ENCODE measurements at places on chromosomes 7 and 10.

DNA sequence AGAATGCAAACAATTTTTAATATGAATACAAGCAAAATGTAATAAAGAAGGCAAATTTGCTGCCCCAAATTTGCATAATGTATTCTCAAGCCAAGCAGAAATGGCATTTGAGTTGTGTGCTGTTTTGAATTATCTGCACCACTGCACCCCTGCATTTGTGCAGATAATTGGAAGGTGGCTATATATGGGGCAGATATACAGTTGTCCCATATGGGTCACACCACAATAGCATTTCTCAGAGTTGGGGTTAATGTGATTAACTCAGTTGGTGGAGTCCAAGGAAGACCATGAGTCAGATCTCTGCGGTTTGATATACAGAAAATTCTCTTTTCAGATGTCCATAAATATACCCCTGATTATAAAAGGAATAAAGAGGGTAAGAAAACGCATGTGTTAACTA, 68.9 kb upstream of the EXOC4 start:
- DNase-seq: no peak

GRCh38 chr10:128850647-128851046, 616.4 kb upstream of the MGMT start:
- no peak for DNase-seq

DNA sequence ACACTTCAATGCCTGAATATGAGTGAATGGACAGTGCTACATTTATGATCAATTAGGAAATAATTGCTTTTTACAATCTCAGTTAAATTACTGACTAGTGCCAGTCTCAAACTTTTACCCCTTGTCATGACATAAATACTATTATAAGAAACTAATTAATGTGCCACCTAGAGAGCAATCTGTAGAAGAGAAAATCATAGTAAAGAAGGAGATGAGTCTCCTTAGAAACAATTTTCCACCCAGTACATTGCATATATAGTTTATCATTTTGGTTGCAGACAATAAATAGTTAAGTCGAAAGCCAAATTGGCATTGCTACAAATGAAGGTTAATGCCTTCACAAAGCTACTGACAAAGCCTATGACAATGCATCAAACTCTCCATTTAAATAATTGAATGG, 68.6 kb downstream of the SLC13A1 start:
- DNase-seq: no peak

DNA sequence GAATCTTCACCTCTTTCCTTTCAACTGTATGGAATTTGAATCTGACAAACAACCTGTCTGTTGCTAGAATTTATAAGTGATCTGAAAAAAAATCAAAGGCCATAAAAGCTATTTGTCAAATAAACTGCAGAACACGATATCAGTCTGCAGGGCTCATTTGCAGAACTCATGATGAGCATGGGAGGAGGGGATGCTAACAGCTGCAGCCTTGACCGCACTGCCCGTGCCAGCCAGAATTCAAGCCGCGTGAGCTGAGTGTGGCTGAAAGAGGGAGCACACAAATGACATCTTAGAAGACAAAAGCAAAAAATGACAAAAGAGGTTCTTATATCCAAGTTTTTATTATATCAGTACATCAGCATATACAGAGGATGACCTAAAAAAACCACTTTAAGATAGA, 15.7 kb downstream of the LRRTM3 start:
- DNase-seq: no peak

DNA sequence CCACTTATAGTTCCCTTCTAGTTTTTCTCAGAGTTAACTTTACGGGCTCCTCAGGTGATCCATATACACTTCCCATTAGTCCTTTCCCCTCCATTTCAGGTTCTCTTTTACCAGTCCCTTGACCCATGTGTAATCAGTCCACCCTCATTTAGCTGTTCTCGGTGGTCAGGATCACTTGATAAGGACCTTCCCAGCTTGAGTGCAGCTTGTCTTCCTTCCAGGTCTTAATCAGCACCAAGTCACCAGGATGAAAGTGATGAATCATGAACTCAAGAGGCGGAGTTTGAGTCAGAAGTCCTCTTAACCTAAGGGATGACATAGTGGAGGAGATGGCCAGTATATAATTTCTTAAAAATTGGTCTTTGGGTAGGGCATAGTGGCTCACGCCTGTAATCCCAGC, 63.1 kb upstream of the CNTNAP2 start:
- DNase-seq: no peak

DNA sequence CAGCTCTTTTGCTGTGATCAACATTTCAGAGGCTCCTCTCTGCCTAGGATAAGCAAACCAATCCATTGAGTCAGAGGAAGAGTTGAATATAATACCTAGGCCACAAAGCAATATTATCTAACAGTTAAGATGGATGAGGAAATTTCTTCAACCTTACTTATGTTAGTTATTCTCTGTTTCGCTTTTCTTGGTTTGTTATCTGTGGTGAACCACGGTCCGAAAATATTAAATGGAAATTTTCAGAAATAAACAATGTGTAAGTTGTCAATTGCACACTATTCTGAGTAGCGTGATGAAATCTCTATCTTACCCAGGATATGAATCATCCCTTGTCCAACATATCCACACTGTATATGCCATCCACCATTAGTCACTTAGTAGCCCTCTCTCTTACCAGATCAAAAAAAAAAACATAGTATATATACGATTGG, 1.5 kb upstream of the HTR7 start:
- no peak for DNase-seq

GRCh38 chr7:106947244-106947728, 82.2 kb downstream of the PIK3CG start:
- peak; percentile 60 for DNase-seq

DNA sequence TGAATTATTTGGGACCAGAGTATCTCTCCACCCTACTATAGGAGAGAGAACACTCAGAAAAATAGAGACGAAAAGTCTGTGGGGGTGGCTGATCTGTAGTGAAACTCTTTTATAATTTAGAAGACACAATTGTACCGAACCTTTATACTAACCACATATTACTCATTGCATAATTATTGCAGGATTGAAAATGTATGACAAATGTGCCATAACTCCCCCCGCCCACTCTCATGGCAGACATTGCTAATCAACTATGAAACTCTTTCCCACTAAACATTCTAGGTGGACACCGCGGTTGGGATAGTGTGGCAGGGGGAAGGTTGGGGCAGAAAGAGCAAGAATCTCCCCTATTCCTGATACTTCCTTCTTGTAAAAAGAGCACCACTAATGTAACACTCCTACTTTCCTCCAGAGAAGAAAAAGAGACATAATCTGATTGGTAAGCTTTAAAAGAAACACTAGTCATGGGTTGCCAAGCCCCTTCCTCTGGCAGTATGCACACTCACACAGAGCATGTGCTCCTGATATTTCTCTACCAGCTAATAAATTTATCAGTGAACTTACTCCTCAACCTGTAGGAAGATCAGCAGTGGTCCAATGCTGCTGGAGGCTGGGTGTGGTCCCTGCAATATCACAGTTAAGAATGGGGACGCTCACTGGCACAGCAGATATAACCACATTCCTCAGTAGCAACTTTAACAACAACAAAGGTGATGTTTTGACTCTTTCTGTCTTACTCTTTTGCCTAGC, 18.7 kb upstream of the ARID5B start:
- DNase-seq: no peak

DNA sequence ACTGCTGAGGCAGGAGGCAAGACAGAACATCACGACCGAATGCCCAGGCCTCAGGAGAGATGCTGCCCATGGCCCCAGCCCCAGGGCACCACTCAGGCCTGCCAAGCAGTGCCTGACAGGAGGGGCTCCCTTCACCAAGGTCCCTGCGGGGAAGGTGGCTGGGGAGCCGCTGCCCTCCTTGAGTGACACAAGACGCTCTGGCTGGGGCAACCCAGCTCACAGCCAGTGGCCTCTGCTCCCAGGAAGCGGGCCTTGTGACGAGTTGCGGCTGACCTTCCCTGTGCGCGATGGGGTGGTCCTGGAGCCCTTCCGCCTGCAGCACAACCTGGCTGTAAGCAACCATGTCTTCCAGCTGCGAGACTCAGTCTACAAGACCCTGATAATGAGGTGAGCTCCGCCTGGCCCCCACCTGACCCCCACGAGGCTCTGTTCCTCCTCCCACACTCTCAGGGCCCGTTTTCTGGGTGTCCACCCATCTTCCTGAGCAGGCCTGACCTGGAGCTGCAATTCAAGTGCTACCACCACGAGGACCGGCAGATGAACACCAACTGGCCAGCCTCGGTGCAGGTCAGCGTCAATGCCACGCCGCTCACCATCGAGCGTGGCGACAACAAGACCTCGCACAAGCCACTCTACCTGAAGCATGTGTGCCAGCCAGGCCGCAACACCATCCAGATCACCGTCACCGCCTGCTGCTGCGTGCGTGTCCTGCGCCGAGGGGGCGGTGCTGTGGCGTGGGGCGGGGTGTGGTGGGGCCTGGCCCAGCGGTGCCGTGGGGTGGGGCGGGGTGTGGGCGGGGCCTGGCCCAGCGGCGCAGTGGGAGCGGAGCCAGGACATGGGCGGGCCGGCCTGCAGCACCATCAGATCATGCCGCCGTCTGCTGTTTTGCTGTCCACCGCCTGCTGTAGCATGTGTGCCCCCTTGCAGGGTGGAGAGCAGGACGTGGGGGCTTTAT, 12.8 kb downstream of the ZMIZ2 start:
- no peak for DNase-seq

DNA sequence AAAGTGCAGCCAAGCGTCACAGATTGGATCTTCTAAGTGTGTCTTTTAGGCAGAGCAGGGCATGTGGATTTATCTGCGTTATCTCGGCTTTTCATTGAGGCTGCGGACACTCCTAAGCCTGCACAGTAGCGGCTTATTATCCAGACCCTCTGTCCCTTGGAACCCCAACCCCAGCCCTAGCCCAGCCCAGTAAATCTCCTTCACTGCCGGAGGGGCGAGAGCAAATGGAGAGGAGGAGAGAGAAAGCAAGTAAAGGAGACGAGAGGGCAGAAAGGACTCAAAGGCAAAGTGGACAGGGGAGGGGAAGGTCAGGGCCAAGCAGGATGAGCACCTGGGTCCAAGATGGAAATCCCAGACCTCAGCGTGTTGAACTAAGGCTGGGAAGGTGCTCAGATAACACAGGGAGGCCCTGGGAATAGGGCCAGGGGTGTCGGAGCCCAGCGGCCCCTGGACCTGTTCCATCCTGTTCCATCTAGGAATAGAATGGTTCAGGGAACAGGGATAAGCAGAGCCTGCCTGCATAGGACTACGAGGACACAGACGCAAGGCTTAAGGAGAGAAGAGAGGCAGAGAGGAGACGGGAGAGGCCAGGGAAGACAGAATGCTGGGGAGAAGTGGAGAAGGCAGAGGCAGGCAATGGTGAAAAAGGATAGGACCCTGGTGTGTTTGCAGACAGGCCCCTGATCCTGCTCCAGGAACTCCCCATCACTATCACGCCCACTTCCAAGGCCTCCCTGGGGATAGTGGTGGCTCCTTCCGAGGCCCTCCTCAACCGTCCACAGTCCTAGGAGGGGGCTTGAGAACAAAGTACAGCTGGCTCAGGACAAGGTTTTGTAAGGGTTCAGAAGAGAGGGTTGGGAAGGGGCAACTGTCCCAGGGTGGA, 99.6 kb downstream of the CHST15 start:
- DNase-seq: no peak

DNA sequence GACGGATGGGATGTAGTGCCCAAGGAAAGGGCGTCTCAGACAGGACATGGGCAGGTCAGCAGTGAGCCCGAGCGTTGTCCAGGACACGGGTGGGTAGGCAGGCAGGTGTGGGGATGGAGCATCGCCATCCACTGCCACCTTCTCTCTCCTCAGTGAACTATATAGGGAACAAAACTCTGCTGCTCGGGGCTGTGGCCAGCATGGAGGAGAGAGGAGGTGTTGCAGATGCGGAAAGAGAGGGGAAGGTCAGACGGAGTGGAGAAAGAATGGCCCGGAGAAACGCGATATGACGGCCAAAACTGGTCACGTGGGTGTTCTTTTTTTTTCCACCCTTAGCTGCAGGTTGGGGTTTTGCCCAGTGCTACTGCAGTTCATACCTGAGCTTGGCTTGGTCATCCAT, 71.2 kb downstream of the GRID1 start:
- DNase-seq: no peak

DNA sequence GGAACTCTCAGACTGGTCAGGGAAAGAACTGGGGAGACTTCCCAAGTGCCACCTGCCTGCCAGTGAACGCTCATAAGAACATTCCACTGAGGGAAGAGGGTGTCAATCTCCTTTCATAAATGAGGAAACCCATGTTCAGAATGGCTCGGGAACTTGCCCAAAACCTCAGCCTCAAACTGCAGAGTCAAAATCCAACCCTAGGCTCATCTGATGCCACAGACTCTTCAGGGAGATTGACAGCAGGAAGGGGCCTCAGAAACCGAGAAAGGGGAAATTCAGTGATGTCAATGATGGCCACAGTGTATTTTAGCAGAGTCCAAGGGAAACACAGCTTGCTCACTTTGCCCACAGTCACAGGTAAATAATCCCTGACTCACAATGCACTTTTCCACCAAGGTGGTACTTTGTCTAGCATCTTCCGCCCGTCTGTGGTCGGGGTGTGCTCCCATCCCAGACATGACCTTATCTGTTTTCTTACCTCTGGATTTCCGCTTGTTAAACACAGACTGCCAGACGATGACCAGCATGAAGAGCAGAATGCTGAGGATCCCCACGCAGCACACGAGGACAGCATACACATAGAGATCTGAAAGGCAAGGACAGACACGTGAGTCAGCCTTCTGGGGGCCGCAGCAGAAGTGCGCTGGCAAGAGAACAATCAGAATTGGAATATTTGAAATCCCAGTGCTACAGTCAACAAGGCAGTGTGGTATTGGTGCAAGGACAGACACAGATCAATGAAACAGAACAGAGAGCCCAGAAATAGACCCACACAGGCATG, 38.4 kb downstream of the VSTM4 start:
- no peak for DNase-seq

- DNase-seq: no peak
Measured at GRCh38 chr7:84477786-84478478, 283.3 kb upstream of the SEMA3A start.

- no peak for DNase-seq
Measured at GRCh38 chr7:140061607-140061930, 1.2 kb downstream of the PARP12 start.

All from NCI-H1930 (cell line).